ENCODE measurements at places on chromosomes 12 and 14. TPM values are rescaled to one million over a fixed set of nuclear protein-coding genes. Genes with fewer than 3 reads are reported as not detected.

The GPR137C gene
- 0.46 TPM for total RNA-seq

The SERPINA12 gene
- not detected for total RNA-seq

The STAT2 gene
- total RNA-seq, result 137 TPM

The CIDEB gene
- total RNA-seq, result 23.8 TPM

- DNase-seq, result no peak
Observed at GRCh38 chr14:87282266-87282665, 710.7 kb downstream of the GALC start.

DNA sequence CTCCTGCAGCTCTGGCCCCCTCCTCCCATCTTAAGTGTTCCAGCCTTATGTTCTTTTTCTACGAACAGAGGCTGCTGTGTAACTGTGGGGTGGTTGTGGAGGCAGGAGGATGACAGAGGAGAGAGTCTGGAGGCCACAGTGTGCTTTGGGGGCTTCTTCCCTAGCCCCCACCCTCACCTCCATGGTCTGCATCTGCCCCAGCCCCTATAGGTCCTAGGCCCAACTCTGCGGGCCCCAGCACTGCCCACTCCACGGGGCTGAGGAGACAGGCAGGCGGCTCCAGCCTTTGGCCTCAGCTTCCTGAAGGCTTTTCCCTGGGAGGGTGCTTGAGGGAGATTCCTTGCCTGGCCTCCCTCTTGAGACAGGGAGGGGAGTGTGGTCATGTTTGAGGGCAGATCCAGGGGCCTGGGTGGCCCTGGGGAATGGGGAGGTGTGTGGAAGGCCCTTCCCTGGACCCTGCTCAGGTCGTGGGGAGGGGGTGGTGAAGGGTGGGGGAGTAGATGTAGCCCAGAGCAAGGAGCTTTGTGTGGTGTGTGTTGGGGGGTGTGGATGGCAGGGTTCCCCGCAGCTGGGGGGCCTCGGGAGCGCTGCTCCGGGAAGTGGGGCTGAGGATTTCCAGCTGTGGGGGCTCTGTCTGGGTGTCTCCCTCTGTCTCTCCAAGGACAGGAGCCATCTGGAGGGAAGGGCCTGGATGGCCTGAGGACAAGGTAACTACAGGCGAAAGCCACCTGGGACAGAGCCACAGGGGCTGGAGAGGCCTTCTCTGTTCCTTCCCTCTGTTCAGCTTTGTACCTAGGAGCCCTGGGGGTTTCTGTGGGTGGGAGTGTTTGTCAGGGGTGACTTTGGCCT lies 1.1 kb downstream of the SMIM41 start:
- no peak for DNase-seq

DNA sequence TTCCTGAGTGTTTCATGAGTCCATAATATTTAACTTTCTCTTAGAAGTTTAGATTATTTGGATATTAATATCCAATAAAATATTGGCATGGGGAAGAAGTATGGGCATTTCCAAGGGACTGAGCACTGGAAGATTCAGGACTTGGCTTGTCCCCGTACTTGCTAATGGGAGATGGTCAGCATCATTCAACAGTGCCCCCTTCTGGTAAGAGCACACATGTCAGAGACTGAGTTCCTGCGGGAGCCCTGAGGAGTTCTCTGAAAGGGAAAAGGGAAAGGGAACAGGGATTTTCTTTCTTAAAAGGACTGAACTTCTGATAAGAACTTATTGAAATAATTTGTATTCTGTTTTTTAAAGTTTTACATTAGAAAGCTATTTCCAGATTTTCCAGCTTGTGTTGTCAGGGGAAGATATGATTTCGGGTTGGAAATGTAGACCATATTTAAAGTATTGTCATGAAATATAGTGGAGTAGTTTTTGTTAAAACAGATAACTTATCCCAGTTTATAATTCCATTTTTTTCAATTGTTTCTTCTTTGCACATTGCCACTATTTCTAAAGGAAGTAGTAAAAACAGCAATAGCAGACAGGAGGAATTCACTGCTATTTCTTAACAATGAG lies 59.8 kb upstream of the C12orf71 start:
- no peak for DNase-seq

DNA sequence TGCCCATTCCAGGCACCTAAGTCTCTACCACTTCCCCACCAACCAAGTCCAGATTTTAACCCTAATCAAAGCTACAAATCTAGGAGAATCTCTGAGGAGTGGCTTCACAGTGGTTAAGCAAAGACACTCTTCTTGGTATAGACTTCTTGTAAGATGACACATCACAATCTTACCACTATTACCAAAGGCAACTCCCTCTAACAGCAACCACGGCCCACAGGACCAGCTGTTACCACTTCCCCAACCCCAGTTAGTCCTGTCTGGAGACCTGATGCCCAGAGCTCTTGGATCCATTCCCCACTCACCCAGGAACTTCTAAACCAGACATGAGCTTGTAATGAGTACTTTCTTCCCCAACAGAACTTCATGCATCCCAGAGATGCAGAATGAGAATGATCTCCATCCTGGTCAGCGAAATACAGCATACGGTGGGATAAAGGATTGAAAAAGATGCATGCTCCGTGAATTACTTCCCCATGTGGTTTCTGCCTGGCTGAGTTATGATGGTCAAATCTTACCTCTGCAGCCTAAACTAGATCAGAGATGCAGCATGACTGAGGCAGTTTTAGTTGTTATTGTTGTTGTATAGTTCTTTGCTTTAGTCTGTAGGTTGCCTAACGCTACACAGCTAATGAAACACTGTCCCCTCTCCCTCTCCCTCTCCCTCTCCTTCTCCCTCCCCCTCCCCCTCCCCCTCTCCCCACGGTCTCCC lies 87.7 kb upstream of the FOXN3 start:
- no peak for DNase-seq

DNA sequence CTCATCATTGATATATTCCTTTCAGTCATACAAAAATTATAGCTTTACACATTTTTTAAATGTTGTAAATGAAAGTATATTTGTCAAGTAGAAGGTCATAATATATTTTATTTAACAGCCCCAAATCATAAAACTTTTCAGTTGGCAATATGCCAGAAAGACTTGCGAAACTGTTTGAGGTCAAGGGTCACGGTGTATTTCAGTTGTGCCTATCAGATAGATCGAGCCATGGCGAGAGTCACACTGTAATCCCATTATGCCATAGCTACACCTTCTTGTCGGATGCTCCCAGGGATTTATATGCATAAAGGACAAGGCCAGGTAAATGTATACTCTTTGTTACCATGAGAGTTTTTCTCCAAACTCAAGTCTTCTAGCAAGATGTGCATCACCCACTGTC lies 26.7 kb upstream of the G2E3 start:
- DNase-seq, result no peak

GRCh38 chr12:110355073-110355472 lies 48.4 kb downstream of the ANAPC7 start:
- no peak for DNase-seq

- DNase-seq, result no peak
Observed at GRCh38 chr14:24441904-24442239, 704 bp downstream of the SDR39U1 start.

GRCh38 chr12:109982210-109982609 lies 14.0 kb downstream of the GIT2 start:
- DNase-seq, result no peak
